ENCODE measurements at places on chromosomes 5 and 9.

GRCh38 chr5:98397081-98397480, 376.4 kb upstream of the RGMB start:
- peak; percentile 56 for DNase-seq

GRCh38 chr9:99726758-99727157, 94.9 kb upstream of the NR4A3 start:
- no peak for DNase-seq

DNA sequence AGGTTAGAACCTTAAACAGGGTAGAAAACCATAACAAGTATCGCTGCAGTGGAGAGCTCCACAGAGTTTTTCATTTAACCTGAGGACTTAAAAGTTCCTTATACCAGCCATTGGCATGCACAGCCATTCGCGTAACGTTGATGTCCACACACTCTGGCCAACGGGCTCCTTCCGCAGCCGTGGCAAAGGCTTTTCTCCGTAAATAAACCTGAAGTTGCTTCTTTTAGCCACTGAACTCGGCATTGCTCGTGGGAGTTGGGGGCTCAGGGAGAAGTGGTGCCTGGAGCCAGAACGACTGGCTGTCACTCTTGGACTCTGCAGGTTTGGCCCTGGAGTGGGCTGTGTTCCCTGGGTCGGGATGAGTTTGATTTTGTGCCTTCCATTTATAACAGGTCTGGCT, 125.9 kb upstream of the LMX1B start:
- no peak for DNase-seq

DNA sequence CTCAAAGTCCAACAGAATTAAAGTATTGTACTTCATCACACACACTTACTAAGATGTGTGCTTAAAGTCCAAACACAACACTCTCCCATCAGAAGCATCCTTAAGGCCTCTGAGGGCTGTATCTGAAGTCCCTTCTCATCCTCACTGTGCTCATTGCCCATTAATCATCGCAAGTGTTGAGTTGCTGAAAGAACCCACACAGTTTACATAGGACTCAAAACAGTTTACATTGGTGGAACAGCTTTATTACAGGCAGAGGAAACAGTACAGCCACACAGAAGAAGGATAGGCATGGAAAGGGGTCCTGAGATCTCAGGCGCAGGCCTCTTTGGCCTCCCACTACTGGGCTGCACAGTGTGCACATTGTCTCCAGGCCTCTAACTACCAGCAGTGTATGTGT, 113.4 kb downstream of the CMYA5 start:
- no peak for DNase-seq

GRCh38 chr5:159402856-159403255, 72.6 kb upstream of the IL12B start:
- no peak for DNase-seq

- DNase-seq, result no peak
These were observed 11.4 kb downstream of the ASTN2 start for GRCh38 chr9:117403403-117403811.

DNA sequence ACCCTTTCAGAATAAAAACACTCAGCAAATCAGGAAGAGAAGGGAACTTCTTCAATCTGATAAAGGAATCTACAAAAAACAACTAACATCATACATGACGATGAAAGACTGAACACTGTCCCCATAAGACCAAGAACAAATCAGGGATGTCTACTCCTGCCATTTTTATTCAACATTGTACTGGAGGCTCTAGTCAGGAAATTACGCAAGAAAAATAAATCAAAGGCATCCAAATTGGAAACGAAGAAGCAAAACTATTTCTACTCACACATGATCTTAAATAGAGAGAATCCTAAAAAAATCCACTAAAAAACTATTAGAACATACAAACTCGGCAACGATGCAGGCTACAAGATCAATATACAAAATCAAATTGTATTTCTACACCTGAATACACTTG, 42.3 kb downstream of the IPPK start:
- no peak for DNase-seq

DNA sequence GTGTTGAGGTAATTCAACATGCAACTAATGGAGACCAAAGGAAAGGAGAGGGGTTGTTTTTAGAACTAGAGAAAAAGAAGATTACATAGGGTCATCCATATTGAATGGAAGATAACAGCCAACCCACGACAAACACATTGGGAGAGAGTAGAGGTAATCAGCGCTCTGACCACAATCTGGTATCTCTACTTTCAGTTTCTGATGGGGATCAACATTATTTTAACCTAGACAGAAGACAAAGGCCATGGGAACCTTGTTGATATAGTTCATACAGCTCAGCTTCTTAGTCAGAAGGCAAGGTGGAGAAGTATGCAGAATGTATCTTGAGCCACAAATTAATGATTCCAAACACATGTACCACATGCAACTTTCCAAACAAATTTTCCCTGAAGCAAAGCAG, 537.1 kb upstream of the ST8SIA4 start:
- no peak for DNase-seq

DNA sequence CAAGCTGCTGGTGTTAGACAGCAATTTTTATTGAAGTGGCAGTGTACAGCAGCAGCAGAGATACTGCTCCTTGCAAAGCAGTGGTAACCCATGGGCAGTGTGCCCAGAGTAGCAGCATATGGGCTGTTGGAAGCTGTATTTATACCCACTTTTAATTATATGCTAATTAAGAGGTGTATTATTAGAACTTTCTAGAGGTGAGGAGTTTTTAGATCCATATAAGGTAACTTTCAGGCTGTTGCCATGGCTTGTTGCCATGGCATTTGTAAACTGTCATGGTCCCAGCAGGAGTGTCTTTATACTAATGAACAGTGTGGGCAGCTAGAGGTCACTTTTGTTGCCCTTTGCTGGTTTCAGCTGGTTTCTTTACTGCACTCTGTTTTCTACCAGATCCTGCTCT, 3.7 kb upstream of the PJA2 start:
- DNase-seq, result no peak

GRCh38 chr5:165321912-165322311, 1816.5 kb downstream of the MAT2B start:
- DNase-seq, result peak; percentile 37

DNA sequence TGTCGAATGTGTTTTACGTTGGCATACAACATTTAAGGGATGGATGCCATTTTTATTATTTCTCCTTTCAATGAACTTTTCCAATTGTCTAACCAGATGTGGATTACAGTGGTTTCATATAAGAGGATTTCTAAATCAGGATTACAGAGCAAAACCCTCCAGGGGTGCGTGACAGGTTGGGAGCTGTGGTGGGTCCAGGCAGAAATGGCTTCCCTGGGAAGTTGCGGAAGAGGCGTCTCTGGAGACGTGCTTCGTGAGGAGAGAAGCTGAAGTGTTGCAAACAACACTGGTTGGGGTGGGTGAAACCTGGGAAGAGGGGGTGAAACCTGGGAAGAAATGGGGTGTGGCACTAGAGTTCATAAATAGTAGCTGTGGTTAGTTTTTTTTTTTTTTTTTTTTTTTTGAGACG, 4.5 kb upstream of the RPL26L1 start:
- no peak for DNase-seq

DNA sequence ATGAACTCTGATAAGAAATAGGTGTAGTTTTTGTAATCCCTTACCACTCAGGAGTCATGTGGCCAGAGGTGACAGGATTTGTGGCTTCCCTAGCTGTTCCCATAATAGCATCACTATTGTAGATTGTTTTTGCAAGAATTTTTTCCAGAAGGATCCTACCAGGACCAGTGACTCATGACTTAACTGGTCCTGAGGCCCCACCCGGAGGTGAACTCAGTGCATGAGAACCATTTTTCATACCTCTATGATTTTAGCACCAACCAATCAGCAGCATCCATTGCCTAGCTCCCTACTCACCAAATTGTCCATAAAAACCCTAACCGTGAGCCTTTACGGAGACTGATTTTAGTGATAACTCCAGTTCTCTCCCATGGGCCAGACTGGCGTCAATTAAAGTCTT, 484.8 kb downstream of the PSAT1 start:
- no peak for DNase-seq

DNA sequence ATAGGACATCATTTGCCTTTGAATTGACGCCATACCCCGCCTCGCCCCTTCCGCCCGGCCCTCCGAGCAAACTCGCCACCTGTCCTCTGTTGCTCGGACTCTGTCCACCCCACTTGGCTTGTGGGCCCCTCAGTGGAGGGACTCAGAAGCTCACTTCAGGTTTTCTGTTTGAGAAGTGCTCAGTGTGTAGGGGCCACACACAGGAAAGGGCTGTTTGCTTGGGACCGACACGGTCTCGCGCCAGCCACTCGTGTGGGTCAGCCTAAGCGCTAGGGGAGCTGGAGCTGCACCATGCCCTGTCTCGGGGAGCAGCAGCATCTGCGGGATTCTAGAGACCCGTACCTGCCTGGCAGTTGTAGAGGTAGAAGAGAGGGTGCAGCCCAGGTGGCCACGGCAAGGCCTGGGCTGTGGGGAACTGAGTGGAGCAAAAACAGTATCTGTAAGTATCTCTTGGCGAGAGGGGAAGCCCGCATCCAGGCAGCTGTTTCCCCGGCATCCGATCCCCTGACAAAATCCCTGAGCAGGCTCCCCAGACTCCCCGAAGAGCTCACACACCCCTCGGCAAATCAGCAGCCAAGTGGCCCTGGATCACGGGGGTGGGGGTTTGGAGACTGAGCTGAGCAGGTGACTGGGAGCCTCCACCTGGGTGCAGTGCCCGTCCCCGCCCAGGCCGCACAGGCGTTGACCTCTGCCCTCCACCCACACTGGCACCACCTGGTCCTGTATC, 52.2 kb downstream of the COL5A1 start:
- DNase-seq, result no peak

DNA sequence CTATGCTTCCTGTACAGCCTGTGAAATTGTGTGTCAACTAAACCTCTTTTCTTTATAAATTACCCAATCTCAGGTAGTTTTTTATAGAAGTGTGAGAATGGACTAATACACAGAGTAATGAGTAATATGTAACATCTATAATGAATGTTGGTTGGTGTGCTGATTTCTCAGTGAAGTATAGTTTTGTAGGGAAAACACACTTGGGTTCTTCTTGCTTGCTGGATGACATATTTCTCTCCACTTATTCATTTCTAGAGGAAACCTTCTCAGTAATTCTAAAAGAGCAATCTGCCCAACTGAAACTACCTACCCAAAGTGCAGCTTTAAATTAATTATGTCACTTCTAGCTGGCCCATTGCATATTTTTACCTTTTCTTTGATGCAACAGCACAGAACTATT, 81.1 kb upstream of the RORB start:
- no peak for DNase-seq

- DNase-seq, result no peak
These were observed 14.9 kb upstream of the PCSK1 start for GRCh38 chr5:96447949-96448348.

DNA sequence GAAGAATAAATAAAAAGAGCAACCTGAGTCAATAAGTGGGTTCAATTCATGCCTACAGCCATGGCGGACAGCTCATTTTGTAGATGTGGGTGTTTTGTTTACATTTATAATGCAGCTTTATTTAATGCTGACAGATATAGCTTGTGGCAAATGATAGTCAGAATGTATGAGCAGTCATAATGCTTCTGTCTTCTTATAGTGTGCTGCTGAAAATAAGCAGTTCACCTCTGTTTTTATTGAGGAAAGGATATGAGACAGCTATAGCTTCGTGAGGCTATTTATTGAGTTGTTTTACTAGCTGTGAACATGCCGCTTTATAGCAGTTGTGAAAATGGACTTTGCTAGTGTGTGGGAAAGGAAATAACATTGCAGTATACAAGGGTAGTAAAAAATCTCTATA, 147.4 kb downstream of the PBX3 start:
- DNase-seq, result no peak

- no peak for DNase-seq
These were observed 286.4 kb downstream of the DENND1A start for GRCh38 chr9:123643518-123643917.

GRCh38 chr5:60820593-60821487, 23.2 kb downstream of the ELOVL7 start:
- no peak for DNase-seq

DNA sequence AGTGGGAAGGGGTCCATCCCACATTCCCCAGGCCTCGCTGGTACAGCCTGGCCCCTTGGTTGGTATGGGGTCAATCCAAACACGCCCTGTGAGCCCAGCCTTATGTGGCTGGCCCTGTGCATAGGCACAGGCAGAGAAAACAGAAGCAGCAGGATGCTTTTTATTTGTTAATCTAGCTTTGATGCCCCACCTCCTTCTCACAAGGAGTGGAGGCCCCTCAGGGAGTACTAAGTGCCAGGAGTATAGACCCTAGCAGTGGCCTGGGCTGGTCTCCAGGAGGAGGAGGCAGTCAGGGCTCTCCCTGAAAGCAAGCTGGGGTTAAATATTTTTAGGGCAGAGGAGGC, 14.6 kb upstream of the TCF7 start:
- DNase-seq, result no peak

DNA sequence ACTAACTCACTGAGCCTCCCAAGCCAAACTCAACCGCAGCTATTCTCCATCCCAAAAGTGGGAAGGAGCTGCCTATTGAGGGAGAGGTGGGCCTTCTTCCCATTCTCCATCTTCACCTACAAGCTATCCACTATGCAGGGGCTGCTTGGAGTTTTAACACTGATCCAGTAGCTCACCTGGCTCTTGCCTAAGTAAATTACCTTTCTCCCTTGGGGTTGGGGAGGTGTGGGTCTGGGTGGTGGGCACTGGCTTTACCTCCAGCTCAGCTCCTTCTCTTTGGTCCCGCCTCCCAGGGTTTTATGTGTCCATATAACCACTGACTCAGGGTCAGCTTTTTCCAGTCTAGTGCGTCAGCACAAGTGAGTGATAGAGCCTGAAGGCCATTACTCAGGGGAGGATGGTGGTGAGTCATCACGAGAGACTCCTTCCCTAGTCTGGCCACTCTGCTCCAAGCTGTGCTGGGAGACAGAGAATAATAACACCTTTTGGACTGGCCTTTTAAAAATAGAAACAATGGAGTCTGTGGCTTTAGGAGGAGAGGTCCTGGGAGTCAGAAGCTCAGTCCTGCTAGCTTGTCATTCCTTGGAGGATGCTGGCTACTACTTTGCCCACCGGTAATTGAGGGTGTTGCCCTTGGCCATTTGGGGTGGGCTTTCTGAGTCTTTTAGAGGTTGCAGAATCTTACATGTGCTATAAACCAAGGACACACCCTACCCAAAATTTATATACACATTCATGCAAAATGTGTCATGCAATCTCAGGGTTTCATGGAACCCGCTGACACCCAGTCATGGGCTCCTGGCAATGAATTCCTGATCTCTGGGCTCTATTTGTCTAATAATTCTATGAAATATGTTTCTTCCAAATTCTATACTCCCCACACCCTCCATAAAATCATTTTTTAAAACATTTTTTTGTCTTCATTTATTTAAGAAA, 35.6 kb upstream of the ATP6V1G1 start:
- peak; percentile 94 for DNase-seq

DNA sequence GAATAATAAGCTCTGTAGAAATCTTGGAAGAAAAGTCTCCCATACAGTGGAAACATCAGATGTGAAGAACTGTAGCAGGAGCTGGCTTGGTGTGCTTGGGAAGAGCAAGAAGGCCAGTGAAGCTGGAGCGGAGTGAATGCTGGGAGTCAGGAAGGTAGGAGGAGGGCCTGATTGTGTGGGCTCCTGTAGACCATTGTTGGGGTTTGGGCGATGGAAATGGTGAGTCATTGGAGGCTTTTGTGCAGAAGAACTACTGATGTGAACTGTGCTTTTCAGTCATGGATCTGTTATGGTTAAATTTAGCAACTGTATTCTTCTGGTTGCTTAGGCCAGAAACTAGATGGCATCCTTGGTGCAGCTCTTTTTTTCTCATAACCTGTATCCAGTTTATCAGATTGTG, 2.3 kb downstream of the ICE1 start:
- DNase-seq, result no peak

GRCh38 chr9:21589344-21590056, 107.4 kb upstream of the IFNE start:
- no peak for DNase-seq
